ENCODE measurements at places on chromosomes 7 and 10.
A peak's percentile ranks its signal among the peaks of the same experiment; 100 is the strongest.

DNA sequence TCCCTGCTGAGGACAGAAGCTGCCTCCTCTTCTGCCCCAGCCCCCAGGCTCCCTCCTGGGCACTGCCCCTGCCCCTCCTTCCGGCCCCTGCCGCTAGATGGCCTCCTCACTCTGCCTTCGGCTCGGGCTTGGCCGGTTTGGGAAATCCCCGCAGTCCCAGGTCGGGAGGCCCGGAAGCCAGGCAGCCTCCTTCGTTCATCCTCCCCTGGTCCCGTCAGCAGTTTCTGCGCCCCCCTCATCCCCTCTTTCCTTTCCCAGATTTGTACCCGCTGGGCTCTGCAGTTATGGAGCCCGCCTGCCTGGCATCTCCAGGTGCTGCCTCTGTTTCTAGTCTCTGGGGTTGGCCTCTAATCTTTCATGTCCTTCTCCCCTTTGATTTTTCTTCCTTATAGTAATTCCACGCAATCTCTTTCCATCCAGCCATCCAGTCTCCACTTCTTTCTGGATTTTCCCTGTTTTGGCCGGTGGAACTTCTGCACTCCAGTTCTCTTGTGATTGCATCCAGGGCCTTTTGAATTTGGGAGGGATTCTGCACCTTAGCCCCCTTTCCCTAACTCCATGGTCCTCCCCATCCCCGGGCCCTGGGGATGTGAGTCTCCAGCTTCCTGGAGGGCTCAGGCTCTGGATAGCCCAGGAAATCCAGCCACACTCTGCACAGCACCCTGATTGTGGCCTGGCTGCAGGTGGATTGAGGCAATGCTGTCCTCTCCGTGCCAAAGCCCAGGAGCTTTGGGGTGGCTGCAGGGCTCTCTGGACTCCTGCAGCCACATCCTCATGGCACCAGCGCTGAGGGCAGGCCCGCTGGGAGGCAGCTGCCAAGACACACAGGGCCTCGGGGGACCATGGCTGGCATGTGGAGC lies 3.3 kb upstream of the SHH start:
- peak; percentile 63 for DNase-seq

- DNase-seq, result no peak
Measured at GRCh38 chr7:34115503-34115902, 210.2 kb downstream of the BMPER start.

- no peak for DNase-seq
Measured at GRCh38 chr7:139916717-139917395, 87.8 kb downstream of the TBXAS1 start.

DNA sequence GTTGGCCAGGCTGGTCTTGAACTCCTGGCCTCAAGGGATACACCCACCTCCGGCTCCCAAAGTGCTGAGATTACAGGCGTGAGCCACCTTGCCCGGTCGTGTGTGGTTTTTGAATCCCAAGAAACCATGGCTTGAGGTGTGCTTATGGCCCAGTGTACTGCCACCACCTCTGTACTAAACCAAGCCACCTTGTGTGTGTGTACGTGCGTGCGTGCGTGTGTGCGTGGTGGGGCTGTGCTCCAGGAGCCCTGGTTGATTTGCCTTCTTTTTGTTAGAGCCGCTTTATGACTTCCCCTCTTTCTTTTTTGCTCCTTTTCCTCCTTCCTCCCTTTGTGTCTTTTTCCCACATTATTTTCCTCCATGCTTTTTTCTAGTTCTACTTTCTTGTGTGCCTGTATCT lies 121.4 kb downstream of the CAMK1D start:
- DNase-seq, result no peak

DNA sequence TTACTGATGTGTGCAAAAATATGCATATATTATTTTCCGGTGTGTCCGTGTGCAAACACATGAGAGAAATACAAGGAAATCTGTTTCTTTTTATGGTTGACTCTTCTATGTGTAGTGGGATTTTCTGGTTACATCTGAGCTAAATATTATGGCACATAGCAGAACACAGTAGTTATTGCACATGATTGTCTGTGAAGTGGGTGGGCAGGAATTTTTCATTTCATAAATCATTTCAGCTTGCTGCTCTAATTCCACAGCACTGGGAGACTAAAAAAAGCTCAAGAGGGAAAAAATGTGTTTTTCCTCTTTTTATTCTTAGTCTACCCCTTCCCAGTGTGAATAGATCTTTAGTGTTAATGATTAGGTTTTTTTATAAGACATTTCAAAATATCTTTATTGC lies 197.9 kb downstream of the MBL2 start:
- no peak for DNase-seq

- no peak for DNase-seq
Measured at GRCh38 chr10:70542565-70542938, 60.0 kb downstream of the PRF1 start.

DNA sequence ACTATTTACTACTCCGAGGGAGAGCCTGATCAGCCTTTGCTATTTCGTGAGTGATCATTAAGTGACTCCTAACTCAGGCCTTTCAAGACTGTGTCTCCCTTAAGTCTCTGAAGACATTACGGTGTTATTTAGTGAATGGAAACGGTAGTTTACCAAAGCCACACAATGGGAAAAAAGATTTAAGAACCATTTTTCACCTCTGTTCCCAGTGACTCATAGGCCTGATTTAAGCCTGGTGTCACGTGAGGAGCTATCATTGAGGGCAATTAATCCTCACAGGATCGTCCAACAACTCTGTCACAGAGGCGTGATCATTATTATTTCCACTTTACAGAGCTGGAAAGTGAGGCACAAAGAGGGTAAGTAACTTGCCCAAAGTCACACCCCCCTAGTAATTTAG lies 20.3 kb downstream of the C10orf90 start:
- no peak for DNase-seq

GRCh38 chr10:122298206-122298597 lies 27.1 kb downstream of the BTBD16 start:
- no peak for DNase-seq

DNA sequence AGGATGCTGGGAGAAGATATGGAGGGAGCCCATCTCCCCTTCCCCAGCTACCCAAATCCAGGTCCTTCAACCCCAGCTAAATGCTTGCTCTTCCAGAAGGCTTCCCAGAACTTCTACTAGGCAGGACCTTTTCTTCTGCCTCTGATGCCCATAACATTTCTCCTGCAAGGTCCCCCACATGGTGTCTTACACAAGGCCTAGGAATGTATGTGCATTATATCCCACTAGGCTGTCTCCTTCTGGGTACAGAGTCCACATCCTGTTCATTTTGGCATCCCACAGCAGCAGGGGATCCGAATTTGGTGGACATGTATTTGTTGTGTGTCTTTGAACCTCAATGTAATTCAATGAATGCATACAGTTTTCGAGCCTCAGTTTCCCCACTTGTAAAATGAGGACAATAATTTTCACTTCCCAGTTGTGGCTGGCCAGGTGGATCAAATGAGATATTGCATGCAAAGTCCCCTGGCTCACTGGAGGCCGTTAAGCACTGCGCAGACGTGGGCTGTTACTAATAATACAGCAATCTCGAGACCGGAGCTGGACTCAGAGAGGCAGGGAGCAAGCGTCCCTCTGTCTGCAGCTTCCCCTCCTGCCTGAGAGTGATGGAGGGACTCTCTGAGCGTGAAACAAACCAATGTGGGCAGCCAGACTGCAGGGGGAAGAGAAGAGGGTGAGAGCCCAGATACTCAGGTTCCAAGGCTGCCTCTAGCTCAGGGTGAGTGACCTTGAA lies 18.6 kb upstream of the YWHAG start:
- no peak for DNase-seq

DNA sequence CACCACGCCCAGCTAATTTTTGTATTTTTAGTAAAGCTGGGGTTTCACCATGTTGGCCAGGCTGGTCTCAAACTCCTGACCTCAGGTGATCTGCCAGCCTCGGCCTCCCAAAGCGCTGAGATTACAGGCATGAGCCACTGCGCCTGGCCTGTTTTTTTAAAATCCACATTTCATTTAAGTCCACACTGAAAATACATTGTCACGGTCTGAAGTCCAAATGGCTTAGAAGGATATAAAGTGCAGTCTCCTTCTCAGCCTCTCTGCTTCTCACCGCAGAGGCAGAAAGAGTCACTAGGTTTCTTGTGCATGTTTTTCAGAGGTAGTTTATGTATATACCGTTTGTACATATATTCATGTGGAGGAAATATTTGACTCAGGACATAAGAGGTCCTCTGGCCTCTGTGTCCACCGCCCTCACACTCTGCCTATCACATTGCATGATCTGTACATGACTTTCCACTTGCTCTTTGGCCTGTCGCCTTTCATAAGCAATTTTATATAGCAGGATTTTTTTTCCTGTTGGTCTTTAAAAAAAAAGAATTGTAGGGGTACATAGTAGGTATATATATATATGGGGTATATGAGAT lies 42.9 kb downstream of the BLNK start:
- no peak for DNase-seq

- DNase-seq, result no peak
Measured at GRCh38 chr7:8783229-8783628, 349.8 kb downstream of the NXPH1 start.

DNA sequence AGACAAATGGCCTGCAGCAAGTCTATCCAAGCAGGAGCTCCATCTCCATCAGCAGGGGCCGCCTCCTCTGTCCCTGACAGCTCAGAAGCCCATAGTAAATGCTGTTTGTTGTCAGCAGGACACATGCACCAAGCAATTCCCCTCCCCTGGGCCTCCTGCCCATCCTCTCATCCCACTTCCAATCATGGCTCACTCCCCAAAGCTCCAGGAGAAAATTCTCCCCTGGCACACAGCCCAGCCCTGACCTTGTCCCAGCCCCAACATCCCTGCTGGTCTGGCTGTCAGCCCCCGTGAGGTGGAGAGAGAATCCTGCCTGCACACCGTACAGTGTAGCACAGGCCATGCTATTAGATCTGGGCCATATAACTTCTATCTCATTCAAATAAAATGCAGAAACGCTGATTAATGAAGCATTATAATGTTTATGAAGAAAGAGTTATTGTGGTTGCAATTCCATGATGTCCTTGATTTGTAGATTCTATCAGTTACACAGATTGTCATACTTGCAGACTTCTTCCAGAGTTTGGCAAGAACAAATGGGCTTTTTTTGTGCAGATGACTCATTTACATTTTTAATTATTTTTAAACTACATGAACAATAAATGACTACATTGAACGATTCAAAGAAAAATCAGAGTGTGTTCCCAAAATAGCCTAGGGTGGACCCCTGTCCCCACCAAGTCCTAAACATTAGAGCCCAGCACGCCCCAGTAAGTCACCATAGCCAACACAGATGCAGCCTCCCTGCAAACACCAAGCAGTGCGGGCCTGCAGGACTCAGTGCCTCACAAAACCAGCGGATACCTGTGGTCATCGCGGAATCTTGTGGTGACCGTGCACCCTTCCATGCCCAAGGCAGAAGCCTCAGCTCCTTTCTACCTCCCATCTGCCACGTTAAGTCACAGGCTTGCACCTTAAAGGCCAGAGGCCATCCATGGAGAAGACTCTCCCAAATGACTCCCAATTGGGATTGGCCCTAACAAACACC lies 70.1 kb downstream of the COBL start:
- no peak for DNase-seq

GRCh38 chr10:116688741-116689495 lies 53.4 kb downstream of the HSPA12A start:
- DNase-seq, result no peak

DNA sequence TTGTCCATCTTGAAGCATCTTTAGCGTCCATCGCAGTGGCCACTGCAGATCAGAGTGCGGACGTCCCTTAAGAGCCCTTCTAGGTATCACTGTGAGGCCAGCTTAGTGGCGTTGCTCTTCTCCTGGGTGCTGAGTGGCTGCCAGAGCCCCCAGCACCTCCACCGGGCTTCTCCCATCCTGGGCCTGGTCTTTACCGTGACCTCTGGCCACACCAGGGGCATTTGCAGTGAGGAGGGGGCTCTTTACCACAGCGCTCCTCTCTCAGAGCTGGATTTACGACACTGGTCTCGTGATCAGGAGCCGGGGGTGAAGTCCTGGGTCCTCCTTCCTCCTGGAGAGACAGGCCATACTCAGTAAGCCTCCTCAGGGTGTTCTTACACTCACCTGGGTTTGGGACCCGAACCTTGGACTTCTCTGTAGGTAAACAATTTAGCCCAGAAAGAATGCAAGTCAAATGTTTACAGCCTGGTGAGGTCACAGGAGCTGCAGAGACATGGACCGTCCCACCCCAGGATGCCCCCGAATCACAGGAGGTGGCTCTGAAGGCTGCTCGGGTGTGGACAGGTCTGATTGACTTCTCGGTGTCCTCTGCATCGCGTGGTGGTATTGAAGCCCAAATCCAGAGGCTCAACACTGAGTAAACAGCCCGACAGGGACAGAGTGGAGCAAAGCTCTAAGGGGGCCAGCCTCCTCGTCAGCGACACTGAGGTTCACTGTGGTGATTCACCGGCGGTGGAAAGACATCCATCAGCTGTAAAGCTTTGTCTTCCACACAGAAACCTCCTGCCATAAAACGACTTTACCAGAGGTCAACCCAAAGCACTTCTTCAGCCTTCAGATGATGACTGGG lies 33.0 kb downstream of the JAKMIP3 start:
- DNase-seq, result peak; percentile 23

- no peak for DNase-seq
Measured at GRCh38 chr10:46215426-46215825, 71.4 kb upstream of the ANTXRL start.

DNA sequence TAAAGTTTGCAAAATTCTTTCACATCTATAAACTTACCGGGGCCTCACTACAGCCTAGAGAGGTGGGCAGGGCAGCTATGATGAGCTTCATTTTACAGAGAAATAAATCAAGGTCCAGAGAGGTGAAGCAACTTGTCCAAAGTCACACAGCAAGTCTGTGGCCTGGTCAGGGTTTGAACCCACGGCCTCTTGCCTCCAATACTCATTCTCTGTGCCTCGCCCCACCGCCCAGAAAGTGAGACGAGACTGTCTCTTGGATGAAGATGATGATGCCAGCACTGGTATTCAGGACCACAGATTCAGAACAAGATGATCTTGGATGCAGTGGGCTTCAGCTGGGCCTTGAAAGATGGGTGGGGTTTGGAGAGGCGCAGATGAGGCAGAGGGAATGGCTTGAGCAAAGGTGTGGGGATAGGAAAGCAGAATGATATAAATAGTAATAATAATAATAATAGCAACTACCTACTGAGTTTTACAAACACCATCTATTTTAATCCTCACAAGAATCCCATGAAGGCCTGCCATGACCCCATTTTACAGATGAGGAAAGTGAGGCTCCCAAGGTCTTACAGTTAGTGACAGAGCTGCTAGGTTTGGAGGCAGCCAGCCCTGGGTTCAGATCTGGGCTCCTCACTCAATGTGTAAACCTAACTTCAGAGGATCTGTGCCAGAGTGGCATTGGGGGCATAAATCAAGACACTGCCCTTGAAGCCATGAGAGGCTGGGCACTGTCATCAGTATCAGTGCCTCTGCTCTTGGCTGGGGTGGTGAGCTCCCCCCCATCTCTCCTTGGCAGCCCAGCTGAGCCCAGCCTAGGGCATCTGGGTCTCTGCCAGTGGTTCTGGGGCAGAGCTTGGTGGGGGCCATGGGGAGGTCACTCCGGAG lies 70.0 kb downstream of the NEURL1 start:
- DNase-seq, result no peak

DNA sequence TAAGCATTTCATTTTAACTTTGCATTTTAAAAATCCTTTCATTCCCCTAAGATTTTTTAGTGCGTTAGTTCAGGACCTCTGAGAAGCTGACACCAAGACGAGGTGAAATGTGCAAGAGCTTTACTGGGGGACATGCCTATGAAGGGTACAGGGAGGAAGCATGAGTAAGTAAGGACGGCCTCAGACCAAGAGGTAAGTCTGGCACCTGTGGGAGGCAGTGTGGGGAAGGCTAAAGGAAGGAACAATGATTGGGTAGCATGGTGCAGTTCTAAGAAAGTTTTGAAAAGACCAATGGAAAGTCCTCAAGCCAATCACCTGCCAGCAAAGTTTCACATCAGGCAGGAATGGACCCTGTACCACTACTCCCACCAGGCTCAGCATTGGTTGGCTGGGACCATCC lies 369.2 kb downstream of the GFRA1 start:
- DNase-seq, result no peak
